ENCODE measurements at places on chromosomes 7 and 10.

- no peak overlapping the region for H3K27ac ChIP-seq
- H3K4me1 ChIP-seq = no peaks in the 10 kb centered on the region
- no peak for DNase-seq
- H3K4me3 ChIP-seq = no peak overlapping the region
Observed at GRCh38 chr7:9645756-9646155, 1212.3 kb downstream of the NXPH1 start.

DNA sequence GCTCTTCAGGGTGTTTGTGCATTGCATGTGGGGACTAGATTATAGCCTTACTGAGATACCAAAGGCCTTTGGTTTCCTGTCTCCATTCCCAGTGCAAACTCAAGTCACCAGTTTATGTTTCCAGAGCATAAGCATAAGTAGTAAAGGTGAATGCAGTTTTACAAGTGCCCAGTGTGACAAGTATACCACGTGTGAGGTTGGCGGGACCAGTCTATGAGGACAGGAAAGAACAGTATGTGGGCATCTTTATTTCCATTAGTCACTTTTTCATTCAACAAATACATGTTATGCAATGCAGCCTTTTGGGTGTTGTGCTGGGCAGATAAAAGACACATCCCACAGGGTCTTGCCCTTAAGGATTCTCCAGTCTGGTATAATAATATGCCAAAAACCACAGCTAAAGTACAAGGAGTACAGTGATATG lies 146.5 kb downstream of the ARID5B start:
- no peak overlapping the region for H3K4me3 ChIP-seq
- H3K27ac ChIP-seq = peak overlapping the region; percentile 87
- H3K4me1 ChIP-seq = peaks cover 51% of the 10 kb centered on the region
- peaks cover 7% of the 10 kb centered on the region for H3K36me3 ChIP-seq
- no peaks in the 10 kb centered on the region for H3K27me3 ChIP-seq

GRCh38 chr7:2403014-2403717 lies at the start of gene CHST12:
TSS of gene CHST12 (plus strand) at chr7:2403611. CDS start at chr7:2432640, 29,029 bp downstream.
- peak; percentile 98 for DNase-seq
- H3K4me3 ChIP-seq = peak within 1 kb of the TSS; percentile 98
- H3K4me1 ChIP-seq = peaks cover 46% of the 10 kb centered on the region
- no peaks in the 10 kb centered on the region for H3K36me3 ChIP-seq
- H3K27me3 ChIP-seq = no peaks in the 10 kb centered on the region

GRCh38 chr10:58335306-58336005 lies 650 bp downstream of the UBE2D1 start:
- DNase-seq = no peak
- no peaks in the 10 kb centered on the region for H3K36me3 ChIP-seq
- H3K27ac ChIP-seq = peak overlapping the region; percentile 87
- no peaks in the 10 kb centered on the region for H3K27me3 ChIP-seq

DNA sequence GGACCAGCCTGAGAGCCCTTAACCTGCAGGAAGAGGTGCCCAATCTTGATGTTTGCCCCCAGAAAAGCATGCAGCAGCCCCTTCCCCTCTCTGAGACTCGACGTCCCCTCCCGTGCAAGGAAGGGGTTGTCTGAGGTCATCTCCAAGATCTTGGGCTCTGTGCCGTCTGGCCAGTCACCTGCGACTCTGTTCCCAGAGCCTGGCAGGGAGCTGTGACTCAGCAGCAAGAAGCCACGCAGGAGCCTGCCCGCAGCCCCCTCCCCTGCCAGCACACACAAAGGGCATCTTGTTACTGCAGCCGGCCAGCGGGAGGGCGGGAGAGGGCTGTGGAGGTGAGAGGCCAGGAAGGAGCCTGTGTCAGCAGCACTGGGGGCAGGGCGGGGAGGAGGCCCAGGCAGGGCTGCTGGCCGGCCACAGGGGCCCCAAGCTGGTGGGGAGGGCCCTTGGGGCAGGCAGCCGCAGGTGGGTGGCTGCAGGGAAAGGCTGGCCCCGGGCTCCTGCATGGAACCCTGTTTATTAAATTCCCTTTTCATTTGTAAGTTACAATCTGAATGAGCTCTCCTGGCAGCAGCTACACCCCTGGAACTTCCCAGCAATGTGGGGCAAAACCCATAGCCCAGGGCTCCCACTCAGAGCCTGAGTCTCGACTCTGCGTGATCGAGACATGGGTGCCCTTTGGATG lies 103.7 kb upstream of the ZMIZ1 start:
- H3K27me3 ChIP-seq = no peaks in the 10 kb centered on the region
- no peak overlapping the region for H3K4me3 ChIP-seq
- no peak for DNase-seq
- peaks cover 27% of the 10 kb centered on the region for H3K4me1 ChIP-seq
- H3K27ac ChIP-seq = peak overlapping the region; percentile 51

GRCh38 chr7:74292757-74293576 lies 3.8 kb downstream of the CLIP2 start:
- H3K4me3 ChIP-seq = no peak overlapping the region
- H3K4me1 ChIP-seq = peaks cover 58% of the 10 kb centered on the region
- DNase-seq = no peak
- H3K36me3 ChIP-seq = no peaks in the 10 kb centered on the region
- no peaks in the 10 kb centered on the region for H3K27me3 ChIP-seq

Data from esophagus muscularis mucosa (tissue), 4 donors.